Liver (tissue), 10 donors: ENCODE measurements at places on chromosomes 2 and 18.

GRCh38 chr2:237438080-237438940 is 24.3 kb upstream of the COL6A3 start:
- no peak for DNase-seq

GRCh38 chr2:20225294-20226151 is 593 bp upstream of the SDC1 start:
- DNase-seq: no peak

DNA sequence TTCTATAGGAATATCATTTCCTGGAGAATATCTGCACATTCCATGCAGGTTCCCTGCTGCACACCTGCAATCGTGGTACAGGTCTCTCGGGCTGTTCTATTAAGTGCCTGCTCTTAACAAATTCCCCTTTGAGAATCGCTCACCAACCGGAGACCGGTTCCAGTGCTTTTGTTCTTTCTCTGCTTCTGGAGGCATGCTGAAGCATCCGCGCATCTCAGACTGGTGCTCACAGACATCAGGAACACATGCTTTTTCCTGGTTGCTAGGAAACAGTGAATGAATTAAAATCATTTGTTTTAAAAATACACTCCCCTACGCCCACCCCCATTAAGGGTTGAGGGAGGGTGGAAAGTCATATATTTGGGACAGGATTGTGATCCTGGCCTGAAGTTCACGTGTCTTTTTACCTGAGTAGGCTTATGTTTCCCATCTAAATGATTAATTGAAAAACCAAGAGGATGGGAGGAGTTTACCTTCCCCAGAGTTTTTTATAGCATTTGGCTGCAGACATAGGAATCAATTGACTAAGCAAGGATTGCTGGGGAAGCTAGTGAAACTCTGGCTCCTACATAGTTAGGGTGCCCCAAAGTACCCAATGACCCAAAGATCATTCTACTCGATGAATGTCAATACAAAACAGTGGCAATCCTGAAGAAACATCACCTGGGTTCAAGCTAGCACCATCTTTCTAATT is at the start of gene C2orf80:
TSS of gene C2orf80 (minus strand) at position 221 of the 694 bp plus-strand sequence. CDS start 3,044 bp downstream, outside the sequence.
- DNase-seq: no peak

DNA sequence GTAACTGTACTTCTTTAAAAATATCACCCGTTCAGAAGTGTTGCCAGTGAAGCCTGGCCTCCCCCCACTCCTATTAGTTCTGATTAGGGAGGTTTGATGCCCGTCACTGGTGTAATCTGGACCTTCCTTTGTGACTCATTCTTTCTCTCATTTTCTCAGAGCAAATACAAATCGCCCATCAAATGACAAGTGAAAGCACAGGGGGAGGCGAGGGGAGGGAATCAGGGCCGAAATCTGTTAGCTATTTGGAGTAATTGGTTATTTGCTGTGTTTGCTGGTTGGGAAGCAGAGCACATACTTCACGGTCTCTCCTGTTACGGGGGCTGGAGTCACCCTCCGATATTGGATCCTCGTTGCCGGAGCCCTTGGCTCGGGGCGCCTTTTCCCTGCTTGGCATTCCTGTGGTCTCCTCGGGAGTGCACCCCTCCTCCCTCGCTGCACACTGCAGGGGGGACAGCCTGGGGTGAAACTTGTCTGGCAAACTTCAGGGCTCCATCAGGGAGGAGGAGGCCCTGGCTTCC is 178.1 kb downstream of the DYSF start:
- DNase-seq: no peak

- DNase-seq: peak; percentile 40
Observed at GRCh38 chr2:172427990-172428831, 825 bp downstream of the ITGA6 start.

DNA sequence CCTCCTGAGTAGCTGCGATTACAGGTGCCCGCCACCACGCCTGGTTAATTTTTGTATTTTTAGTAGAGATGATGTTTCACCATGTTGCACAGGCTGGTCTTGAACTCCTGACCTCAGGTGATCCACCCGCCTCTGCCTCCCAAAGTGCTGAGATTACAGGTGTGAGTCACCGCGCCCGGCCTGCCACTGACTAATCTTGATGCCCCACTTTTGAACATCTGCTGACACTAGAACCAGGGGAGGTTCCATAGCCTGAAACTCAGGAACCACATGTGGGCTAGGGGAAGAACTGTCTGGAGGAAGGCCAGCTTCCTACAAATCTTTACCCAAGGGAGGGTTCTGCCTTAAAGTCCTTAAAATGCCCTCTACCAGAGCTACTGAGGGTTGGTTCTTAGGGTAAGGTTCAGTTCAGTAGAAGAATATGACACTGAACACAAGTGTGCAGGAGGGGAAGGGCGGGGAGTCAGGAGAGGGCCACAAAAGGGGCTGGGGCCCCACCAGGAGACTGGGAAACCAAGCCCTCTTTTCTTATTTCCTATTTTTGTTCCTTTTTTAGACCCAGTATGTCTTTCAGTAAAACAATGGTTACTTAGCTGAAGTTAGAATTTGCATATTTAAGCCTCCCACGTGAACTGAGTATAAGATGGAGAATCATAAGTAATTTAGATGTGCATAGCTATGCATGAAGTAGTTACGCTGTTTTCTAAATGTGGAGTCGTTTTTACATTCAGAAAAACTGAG is 6.3 kb upstream of the RAB31 start:
- DNase-seq: no peak

DNA sequence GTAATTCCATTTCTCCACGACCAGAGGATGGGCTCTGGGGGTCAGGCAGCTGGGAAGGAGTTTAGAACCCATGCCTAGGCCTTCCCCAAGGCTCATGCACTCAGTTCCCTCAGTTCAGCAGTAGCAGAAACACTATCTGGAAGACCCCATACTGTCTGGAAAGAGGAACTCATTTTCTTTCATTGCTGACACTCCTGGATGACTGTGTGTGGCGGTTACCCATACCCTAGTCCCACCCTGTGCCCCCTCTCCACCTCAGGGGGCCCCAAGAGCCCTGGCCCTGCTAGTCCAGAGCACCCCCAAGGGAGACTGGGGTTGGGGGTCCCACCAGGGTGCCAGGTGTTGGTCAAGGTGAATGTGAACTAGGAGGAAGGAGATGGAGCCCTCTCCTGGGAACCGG is 29.5 kb downstream of the TPRKB start:
- no peak for DNase-seq

DNA sequence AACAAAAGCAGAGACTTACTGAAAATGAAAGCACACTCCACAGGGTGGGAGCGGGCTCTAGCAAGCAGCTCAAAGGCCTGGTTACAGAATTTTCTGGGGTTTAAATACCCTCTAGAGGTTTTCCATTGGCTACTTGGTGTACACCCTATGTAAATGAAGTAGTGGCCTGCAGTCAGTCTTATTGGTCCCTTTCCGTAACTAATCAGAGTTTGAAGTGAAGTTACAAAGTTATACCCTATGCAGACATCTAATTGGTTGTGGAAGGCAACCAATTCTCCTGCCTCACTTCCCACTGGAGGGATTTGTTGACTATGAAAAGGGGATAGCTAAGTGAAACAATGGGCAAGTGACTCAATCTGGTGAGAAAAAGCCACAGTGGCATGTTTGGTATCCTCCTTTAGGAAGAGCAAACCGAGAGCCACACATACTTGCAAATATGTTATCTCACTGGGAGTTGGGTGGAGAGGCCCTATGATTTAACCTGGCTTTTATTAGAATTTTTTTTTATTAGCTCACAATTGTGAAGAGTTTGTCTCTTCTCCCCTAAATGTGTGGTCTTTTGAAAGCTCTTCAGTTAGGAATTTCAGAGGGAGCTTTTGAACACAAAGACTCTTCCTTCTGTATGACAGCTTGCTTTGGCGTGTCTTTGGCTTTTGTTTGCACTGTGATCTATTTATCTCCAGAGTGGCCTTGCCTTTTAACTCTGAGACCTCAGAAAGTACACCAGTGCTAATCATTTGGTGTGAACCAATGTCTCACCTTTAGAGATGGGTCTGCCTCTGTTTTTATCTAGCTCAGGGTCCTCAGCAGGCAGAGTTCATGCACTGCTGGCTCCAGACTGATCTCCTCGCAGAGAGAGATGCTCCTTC is 69.6 kb downstream of the MAP4K4 start:
- DNase-seq: no peak

- no peak for DNase-seq
Observed at GRCh38 chr18:42131066-42131929, 176.3 kb downstream of the PIK3C3 start.

DNA sequence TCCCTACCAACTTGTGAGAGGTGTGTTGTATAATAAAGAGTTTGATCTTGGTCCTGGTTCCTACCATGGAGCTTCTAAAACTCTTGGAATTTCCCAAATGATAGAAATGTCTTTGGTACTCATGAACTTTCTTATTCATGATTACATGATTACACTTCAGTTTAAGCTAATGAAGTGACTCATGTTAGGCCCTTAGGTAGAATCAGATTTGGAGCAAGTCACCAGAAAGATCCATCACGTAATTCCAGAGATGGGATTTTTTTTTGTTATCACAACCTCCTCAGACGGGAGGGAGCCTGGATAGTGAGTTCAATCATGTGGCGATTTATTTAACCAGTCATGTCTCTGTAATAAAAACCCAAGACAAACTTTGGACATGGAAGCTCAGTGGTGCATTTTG is 1287.6 kb upstream of the ZEB2 start:
- DNase-seq: no peak

- peak; percentile 28 for DNase-seq
Observed at GRCh38 chr2:95267458-95268210, 6.6 kb upstream of the PROM2 start.

- DNase-seq: no peak
Observed at GRCh38 chr2:104658904-104659591, 194.9 kb upstream of the POU3F3 start.

- DNase-seq: no peak
Observed at GRCh38 chr2:80019571-80020460, 284.7 kb downstream of the LRRTM1 start.

- no peak for DNase-seq
Observed at GRCh38 chr2:207619764-207620203, 5.4 kb downstream of the METTL21A start.

DNA sequence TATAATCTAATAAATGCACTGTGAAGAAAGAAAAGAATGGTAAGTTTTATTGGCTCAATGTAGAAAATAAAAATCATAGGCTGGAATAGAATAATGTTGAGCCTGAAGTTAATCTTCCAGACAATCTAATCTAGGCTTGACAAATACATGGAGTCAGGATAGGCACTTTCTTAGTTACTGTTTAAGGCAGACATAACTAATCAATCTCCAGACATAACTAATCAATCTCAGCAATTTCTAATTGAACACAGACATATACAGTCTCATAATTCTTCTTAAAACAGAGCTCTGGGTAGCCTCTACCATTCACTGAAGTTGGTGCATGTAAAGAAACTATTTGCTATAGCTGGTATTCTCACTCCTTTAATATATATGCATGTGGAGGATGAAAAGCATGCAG is 150.1 kb upstream of the CTAGE1 start:
- no peak for DNase-seq

DNA sequence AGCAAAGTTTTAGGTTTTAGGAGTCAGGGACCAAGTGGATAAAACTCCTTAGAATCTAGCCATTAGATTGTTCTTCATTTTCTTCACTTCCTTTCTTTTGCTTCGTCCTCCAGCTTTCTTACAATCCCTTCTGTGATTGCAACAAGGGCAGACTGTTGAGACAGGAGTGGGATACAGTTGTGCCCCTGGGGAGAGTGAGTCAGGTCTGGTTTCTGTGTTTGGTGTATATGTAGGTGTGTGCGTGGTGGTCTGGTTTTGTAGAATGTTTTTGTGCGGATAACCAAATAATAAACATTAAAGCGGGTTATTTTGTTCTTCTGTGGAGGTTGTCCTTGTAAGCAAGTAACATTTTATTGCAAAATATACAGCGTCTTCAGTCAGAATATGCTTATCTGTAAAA is 7.3 kb downstream of the INSIG2 start:
- no peak for DNase-seq

GRCh38 chr2:200367155-200367554 is 60.7 kb downstream of the SPATS2L start:
- no peak for DNase-seq

GRCh38 chr18:36187826-36188721 is 777 bp downstream of the MOCOS start:
- DNase-seq: no peak

DNA sequence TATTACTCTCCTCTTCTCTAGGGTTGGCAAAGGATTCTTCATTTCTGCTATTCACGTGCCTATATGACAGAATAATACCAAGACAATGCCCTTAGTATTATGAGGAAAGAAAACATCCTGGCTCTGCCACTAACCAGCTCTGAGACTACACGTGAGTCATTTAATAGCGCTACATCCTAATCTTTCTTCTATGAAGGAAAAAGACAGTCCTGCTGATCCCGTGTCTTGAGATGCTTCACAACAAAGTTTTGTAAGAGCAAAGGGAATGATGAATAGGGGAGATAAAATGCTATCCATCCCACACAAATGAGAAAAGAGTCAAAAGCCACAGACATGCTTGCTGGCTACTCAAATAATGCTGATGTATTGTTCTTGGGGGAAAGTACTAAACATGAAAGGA is 152.8 kb downstream of the PID1 start:
- DNase-seq: no peak

GRCh38 chr2:128921751-128922150 is 603.1 kb upstream of the HS6ST1 start:
- no peak for DNase-seq

DNA sequence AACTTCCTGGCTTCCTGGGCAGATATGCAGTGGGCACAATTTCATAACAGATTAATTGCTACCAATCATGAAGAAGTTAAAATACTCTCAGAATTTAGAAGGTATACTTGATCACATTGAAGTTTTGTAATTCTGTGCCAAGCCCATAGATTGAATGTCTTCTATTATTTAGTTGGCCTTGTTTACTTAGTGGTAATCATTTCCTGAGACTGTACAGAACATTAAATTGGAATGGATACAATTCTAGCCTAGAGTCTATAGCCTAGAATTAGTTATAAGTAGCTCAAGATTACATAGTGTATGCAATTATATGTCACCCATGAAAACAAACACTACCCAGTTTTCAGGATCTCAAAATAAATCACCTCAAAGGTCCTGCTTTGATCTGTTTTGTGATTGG is 615.8 kb downstream of the XIRP2 start:
- no peak for DNase-seq

- DNase-seq: no peak
Observed at GRCh38 chr2:29878898-29879297, 42.5 kb downstream of the ALK start.

- no peak for DNase-seq
Observed at GRCh38 chr2:126774761-126775160, 118.8 kb downstream of the GYPC start.
